Stimulated activated CD4-positive, alpha-beta T cell treated with anti-CD3 and anti-CD28 coated beads, Interleukin-1b, Interleukin-23, amount 100 ng/mL, for 48 hours (primary cell): ENCODE measurements at places on chromosomes 2 and 18.

GRCh38 chr18:28846958-28847357 lies 670.0 kb upstream of the CDH2 start:
- no peak for DNase-seq

GRCh38 chr2:231947694-231948093 lies 13.8 kb upstream of the DIS3L2 start:
- no peak for DNase-seq

- no peak for DNase-seq
Measured at GRCh38 chr2:159144776-159145614, 141.5 kb downstream of the WDSUB1 start.

DNA sequence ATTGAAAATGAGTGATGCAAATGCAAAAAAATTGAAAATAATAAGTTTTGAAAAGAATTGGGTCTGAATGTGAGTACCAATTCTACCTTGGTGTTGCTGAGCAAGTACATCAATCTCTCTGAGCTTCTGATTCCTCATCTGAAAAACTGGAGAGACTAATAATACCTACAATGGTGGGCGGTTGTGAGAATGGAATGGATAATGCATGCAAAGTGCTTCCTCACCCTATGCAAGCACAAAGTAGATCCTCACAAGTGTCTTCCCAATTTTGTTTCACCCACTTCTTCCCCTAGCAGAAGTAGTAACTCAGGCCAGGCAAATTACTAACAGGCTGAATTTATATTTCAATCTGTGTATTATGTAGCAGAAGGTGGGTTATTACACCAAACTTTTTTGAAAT lies 191.7 kb upstream of the PIK3C3 start:
- no peak for DNase-seq

DNA sequence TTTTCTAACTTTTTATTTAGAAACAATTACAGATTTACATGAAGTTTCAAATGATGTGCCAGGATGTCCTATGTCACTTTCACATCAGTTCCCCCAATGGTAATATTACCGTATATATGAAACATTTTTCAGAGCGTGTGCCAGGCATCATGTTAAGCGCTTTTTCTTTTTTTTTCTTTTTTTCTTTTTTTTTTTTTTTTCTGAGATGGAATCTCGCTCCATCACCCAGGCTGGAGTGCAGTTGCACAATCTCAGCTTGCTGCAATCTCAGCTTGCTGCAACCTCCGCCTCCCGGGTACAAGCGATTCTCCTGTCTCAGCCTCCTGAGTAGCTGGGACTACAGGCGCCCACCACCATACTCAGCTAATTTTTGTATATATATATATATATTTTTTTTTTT lies 5.6 kb upstream of the PPP4R1 start:
- DNase-seq, result no peak

- peak; percentile 11 for DNase-seq
Measured at GRCh38 chr2:58448065-58448507, 207.0 kb upstream of the FANCL start.

GRCh38 chr2:48114256-48114655 lies 208.0 kb upstream of the FBXO11 start:
- DNase-seq, result peak; percentile 69

GRCh38 chr18:32759611-32760167 lies 13.1 kb downstream of the KLHL14 start:
- DNase-seq, result no peak

GRCh38 chr2:144258154-144258553 lies 261.8 kb downstream of the ZEB2 start:
- no peak for DNase-seq

DNA sequence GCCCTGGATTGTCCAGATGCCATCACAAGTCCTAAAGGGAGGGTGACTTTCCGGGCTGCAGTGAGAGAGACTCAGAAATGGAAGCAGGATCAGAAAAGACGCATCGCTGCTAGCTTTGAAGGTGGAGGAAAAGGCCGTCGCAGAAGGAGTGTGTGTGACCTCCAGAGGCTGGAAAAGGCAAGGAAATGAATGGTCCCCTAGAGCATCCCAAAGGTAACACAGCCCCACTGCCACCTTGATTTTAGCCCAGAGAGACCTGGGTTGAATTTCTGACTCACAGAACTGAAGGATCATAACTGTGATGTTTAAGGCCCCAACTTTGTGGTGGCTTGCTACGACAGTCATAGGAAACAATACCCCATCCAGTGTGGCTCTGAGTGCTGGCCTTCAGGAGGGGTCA lies 8.6 kb upstream of the NCK2 start:
- peak; percentile 11 for DNase-seq

DNA sequence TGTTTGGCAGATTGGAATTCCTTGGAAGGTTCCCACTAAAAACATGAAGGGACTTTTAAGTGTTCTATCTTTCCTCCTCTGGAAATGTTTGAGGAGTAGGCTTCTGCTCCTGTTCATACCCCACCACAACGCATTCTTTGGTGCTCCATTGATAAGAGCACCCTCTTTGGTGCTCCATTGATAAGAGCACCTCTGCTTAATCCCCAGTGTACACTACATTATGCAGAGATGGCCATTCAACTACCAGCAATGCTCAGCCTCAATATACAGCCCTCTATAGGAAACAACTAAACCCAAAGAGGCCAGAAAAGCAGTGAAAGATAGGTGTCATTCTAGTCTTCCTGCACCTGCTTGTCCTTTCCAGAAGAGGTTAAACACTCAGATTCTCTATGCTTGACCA lies 1.8 kb upstream of the CHAC2 start:
- DNase-seq, result no peak
